ENCODE measurements at places on chromosomes 6 and 20. TPM values are rescaled to one million over a fixed set of nuclear protein-coding genes. Genes with fewer than 3 reads are reported as not detected.

The DAAM2 gene
- not detected for total RNA-seq

The SLCO4A1 gene
- total RNA-seq, result 4.7 TPM

The TRIM10 gene
- total RNA-seq, result not detected

The CCN5 gene
- total RNA-seq, result not detected

The TULP1 gene
- not detected for total RNA-seq

The CLIC5 gene
- total RNA-seq, result 4.0 TPM

The MYLK4 gene
- 0.61 TPM for total RNA-seq

The CGA gene
- total RNA-seq, result not detected

The DOK5 gene
- not detected for total RNA-seq

The SLC26A8 gene
- not detected for total RNA-seq

The LGSN gene
- total RNA-seq, result not detected

The HSPA1L gene
- total RNA-seq, result 1.2 TPM

The CCN2 gene
- total RNA-seq, result 0.14 TPM

The LPA gene
- total RNA-seq, result not detected

The SNAP25 gene
- total RNA-seq, result not detected

The BCLAF1 gene
- total RNA-seq, result 471 TPM

The JPH2 gene
- total RNA-seq, result not detected

The SYCP2 gene
- total RNA-seq, result 2.4 TPM

The DZANK1 gene
- total RNA-seq, result 2.0 TPM

The ZBTB46 gene
- not detected for total RNA-seq

The HLA-DQB1 gene
- 27.5 TPM for total RNA-seq

The PGC gene
- not detected for total RNA-seq

The CDK5RAP1 gene
- total RNA-seq, result 69.9 TPM

The TRIM15 gene
- not detected for total RNA-seq

Data from CD8-positive, alpha-beta T cell (primary cell).